GM18507 (cell line): ENCODE measurements at places on chromosomes 4 and X.

GRCh38 chrX:115018040-115018647, 728 bp upstream of the IL13RA2 start:
- DNase-seq, result no peak

DNA sequence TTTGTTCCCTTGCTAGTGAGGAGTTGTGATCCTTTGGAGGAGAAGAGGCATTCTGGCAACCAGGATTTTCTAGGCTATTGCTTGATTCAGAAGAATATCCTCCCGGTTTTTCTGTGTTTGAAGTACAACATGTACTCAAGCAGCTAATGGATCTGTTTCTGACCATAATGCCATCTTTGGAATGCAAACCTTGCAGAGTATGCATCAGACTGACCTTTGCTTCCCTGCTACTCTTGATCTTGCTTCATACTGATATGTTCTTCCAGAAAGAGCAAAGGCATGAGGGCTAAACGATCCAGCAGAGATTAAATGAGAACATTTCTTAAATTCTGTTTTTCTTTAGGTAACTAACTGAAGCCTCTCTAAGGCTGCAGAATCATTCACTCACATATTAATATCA, 265.4 kb upstream of the SLC7A11 start:
- no peak for DNase-seq

- no peak for DNase-seq
Observed at GRCh38 chr4:14096396-14096965, 469.0 kb upstream of the BOD1L1 start.

DNA sequence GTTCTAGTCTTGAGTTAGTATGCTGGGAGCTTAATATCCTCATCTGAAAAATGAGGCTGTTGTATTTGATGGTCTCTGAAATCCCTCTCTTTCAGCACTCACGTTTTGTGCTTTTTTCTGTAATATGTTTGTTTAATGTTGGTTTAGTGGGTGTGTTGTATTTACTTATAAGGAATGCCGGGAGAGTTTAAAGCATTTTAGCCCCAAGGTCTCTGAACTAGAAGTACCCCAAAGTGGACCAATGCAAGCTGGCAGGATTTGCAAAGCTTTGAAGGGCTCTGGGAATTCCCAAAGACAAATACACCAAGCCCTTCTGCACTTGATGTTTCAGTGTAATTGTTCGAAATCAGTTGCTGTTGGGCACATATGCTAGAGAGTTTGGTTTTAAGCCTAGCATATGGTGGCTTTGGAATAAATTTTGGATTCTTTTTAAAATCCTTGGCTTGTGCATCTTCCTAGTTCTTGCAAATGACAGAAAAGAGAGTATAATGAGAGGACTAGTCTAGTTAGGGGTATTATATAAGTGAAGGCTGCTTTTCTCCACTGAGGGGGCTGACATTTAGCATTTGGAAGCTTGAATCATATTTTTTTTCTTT, 371.4 kb upstream of the BOD1L1 start:
- DNase-seq, result no peak

- no peak for DNase-seq
Observed at GRCh38 chr4:82373486-82373815, 340 bp downstream of the HNRNPD start.

- DNase-seq, result no peak
Observed at GRCh38 chr4:135601351-135601750, 1399.8 kb upstream of the PABPC4L start.

GRCh38 chr4:8683462-8683861, 90.9 kb downstream of the CPZ start:
- no peak for DNase-seq

DNA sequence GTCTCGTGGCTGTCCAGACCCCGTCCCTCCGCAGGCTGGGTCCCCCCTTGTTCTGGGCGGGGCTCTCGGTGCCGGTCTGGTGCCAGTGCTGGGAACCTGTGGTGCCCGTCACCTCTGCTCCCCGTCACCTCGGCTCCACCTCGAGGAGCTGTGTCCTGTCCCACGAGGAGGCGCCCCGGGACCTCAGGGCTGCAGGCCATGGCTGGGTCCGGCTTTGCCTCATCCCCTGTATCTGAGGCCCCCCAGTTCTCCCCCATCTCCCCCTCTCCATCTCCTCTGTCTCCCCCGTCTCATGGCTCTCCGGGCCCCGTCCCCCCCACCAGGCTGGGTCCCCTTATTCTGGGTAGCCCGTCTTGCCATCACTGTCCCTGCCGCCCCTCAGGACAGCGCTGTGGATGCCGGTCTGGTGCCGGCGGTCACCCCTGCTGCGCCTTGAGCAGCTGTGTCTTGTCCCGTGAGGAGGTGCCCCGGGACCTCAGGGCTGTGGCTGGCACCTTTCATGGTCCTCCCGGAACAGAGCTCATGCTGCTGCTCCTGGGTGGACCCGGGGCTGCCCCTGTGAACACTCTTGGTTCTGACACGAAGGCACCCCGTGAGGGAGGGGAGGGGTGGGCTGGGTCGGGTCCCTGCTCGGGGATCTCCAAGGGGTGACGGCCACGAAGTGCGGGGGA, 13.4 kb upstream of the GTPBP6 start:
- DNase-seq, result no peak

GRCh38 chrX:41705680-41706374, 17.1 kb downstream of the GPR34 start:
- no peak for DNase-seq

GRCh38 chr4:108544481-108544880, 75.9 kb upstream of the RPL34 start:
- DNase-seq, result no peak

GRCh38 chr4:94359838-94360237, 17.2 kb upstream of the HPGDS start:
- no peak for DNase-seq

GRCh38 chrX:2691543-2692220, 587 bp downstream of the CD99 start:
- no peak for DNase-seq

DNA sequence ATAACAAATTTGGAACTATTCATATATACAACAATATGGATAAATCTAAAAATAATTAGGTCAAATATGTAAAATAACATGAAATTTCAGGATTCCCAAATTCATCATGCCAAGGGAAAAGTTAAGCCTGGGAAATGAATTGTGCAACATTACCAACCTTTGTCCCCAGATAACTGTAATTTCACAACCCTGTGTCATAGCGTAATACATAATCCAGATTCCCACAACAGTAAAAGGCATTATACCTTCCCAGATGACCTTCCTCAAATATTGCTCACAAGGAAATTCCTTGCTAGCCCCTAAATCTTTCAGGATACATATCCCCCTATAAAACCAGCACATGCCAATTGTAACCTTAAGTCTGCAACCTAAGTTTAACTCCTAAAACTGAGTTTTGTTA, 32.9 kb upstream of the RAB40A start:
- no peak for DNase-seq

DNA sequence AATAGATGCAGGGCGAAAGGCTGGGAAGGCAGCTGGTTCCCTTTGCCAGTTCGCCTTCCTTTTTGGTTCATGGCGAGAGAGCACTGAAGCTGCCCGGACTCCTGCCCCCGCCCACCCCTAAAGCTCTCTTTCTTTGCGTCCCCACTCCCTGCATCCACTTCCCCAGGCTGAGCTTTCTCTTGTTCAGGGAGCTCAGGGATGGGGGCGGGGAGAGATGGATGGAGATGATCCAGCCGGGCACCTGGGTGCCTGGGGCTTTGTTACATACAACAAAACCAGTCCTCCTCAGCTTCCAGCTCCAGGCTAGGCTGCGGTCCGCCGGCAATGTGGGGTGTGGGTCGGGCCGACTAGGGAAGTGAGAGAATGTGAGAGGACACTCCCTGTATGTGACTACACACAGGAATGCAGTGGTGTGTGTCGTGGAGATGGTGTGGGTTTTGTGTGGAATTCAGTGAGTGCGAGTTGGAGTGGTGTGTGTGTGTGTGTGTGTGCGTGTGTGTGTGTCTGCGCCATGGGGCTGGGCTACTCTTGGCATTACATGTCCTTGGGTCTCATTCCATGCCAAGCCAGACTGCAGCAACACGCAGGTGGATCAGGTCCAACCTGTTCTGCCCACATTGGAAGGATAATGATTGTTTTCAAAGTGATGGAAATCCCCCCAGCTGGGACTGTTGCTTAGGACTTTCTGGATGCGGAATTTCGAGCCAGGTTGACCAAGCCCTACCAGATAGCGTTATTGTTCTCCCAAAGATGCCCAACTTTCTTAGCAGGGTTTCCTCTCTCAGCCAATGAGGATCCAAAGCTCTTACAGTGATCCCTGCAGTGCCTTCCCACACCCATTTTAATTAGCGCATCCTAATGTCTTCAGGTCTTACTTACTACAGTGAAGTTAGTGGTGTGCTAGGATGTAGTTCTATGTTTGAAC, 149.4 kb upstream of the CHRDL1 start:
- DNase-seq, result no peak

GRCh38 chr4:71186566-71187403, 152.0 kb upstream of the SLC4A4 start:
- no peak for DNase-seq

DNA sequence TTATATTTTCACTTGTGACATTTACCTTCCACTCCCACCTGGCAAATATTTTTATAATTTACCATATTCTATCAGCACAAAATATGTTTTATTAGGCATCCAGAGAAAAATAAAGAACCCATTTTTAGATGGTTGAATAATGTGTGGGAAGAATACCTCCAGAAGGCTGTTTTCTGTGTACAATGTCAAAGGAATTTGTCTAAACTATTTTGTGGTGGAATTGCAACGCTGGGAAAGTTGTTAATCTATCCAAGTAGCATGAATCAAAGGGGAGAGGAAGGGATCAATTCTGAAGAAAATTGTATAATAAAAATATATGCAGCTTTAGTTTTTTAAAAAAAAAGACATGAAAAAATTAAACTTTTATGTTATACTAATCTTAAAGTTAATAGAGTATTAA, 706.5 kb downstream of the FSTL5 start:
- DNase-seq, result no peak

DNA sequence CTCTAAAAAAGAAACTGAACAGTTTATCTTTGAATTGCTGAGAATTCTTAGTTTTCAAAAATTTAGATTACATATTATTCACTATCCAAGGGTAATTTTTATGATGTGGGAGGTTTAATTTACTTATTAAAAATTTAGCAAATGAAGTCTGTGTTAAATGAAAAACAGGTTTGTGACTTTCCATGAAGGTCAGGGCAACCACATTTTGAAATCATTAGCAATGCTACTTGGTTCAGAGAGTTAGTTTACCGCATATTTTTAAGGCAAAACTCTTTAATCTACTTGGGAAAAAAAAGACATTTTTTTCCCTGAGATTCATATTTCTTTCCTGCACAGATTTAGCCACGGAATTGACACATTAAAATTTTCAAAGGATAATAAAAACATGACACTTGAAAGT, 37.3 kb upstream of the PRSS12 start:
- no peak for DNase-seq

DNA sequence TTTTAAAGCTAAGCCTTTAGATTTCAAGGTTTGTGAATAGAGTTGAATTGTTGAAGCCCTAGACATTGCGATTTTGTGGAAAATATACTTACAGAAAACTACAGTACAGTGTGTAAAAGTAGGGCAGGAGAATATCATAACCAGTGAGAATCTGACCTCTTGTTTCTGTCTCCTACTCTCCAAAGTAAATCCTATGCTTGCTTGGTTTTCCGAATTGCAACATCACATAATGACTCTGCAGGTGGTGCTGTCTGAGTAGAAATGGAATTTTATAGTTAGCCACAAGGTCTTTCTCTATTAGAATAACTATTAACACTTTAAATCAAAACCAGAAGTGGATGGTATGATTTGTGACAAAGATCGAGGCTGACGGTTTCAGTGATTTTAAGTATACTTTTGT, 505.6 kb downstream of the RAPGEF2 start:
- DNase-seq, result no peak

- DNase-seq, result no peak
Observed at GRCh38 chr4:5387457-5387856, 320.9 kb downstream of the EVC2 start.

GRCh38 chr4:127788517-127788916, 6.4 kb downstream of the HSPA4L start:
- DNase-seq, result no peak

GRCh38 chr4:141719585-141719984, 83.2 kb downstream of the IL15 start:
- DNase-seq, result no peak

DNA sequence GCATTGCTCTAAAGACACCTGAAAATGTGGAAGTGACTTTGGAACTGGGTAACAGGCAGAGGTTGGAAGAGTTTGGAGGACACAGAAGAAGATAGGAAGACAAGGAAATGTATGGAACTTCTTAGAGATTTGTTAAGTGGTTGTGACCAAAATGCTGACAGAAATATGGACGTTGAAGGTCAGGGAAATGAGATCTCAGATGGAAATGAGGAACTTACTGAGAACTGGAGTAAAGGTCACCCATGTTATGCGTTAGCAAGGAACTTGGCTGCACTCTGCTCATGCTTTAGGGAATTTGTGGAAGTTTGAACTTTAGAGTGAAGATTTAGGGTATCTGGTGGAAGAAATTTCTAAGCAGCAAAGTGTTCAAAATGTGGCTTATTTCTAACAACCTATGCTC, 99.4 kb downstream of the FAM13A start:
- no peak for DNase-seq

GRCh38 chrX:19375546-19375945, 31.8 kb downstream of the PDHA1 start:
- no peak for DNase-seq

DNA sequence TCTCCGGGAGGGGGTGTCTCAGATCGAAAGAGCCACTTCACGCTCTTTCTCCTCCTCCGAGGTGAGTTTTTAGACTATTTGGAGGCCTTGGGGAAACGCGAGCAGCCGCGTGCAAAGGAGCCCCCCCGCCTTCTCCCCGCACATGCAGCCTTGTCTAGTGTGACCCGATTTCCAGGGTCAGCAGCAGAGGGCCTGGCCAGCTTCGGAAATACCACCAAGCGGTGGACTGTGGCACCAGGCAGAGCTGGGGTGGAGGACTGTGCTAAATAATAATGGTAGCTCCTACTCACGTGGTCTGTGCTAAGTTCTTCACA, 79.3 kb upstream of the BCOR start:
- DNase-seq, result no peak

DNA sequence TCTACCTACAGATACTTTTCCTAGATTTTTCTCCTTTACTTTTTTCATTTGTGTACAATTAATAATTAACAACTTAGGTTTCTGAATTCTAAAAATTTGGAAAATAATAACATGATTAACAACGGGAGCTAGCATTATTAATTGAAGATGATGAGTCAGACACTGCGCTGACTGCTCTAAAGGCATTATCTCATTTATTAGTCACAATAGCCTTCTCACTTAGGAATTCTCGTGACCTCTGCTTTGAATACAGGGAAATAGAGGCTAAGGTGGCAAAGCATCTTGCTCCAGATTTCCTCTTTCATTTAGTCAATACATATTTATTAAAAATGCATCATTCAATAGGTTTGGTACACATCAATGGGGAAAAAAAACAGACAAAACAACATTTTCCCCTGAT, 441.3 kb downstream of the PCDH18 start:
- no peak for DNase-seq

GRCh38 chr4:99156992-99157391, 12.9 kb upstream of the ADH4 start:
- DNase-seq, result no peak

GRCh38 chr4:3030566-3031356, 43.6 kb downstream of the HTT-AS start:
- no peak for DNase-seq

- DNase-seq, result no peak
Observed at GRCh38 chr4:16908377-16909021, 10.1 kb upstream of the LDB2 start.

GRCh38 chrX:20432048-20432447, 165.3 kb upstream of the RPS6KA3 start:
- no peak for DNase-seq

GRCh38 chr4:139935911-139936310, 218.1 kb downstream of the MAML3 start:
- DNase-seq, result no peak

- DNase-seq, result no peak
Observed at GRCh38 chrX:151596282-151596681, 32.8 kb downstream of the PASD1 start.
